ENCODE measurements at places on chromosomes 11 and 22. TPM values are rescaled to one million over a fixed set of nuclear protein-coding genes. Genes with fewer than 3 reads are reported as not detected.
A peak's percentile ranks its signal among the peaks of the same experiment; 100 is the strongest.

Gene CSKMT
- total RNA-seq, result 2.9 TPM

Gene OR4D5
- total RNA-seq, result not detected

Gene SERHL2
- 6.1 TPM for total RNA-seq

Gene ANKK1
- 0.54 TPM for total RNA-seq

Gene BTBD18
- total RNA-seq, result not detected

Gene SCGB1A1
- not detected for total RNA-seq

Gene HEPN1
- not detected for total RNA-seq

Gene CCT8L2
- not detected for total RNA-seq

Gene OR52L1
- not detected for total RNA-seq

Gene FADD
- total RNA-seq, result 11.5 TPM

GRCh38 chr22:28835630-28836189 is 35.3 kb upstream of the XBP1 start:
- DNase-seq, result no peak

GRCh38 chr11:24324211-24324610 is 172.6 kb upstream of the LUZP2 start:
- no peak for DNase-seq

GRCh38 chr11:14021738-14022137 is 59.2 kb downstream of the SPON1 start:
- DNase-seq, result no peak

GRCh38 chr11:68932358-68932757 is 28.7 kb downstream of the IGHMBP2 start:
- no peak for DNase-seq

DNA sequence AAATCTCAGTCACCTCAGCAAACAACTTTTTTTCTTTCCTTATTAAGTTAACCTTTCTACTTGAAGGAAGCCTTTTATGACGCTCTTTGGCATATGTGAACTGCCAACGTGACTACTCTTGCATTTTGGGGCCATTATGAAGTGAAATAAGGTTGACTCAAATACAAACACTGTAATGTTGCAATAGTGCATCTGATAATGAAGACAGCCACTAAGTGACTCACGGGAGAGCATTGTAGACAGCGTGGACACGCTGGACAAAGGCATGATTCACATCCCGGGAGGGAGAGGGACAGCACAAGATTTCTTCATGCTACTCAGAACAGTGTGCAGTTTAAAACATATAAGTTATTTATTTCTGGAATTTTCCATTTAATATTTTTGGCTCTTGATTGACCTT is 560.8 kb downstream of the ETS1 start:
- DNase-seq, result no peak

DNA sequence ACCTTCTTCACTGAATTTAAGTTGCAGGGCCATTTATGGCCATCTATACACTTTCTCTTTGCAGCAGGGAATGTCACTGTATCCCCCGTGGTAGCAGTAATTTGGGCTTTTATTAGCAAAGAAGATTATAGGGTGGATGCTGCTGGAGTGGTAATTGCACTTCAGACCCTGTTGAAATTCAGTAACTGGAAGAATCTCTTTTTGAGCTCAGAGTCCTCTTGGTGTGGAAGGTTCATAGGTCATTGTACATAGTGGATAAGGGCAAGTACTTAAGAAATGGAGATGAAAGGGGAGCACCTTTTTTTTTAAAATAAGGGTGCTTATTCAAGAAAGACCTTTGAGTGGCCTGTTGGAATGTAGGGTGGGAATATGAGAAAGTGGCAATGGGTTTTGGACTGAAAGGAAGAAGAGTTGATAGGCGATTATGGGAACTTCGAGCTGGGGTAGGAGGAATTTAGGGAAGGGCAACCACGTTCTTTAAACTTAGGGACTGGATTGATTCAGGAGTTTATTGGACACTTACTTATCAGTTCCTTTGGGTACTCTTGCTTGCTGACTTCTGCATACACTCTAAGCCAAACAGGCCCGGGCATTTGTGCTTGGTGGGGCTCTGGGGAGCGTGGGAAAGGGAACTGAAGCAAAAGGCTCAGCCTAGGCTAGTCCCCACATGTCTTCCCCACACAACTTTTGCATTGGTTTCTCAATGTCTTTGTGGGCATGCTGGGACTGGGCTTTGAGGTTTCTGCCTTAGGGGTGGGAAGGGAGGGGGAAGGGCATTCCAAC is 26.5 kb downstream of the CTNND1 start:
- no peak for DNase-seq

- DNase-seq, result peak; percentile 29
Observed at GRCh38 chr11:134539285-134539684, 127.2 kb upstream of the B3GAT1 start.

- DNase-seq, result no peak
Observed at GRCh38 chr11:122862091-122862490, 20.5 kb upstream of the JHY start.

- DNase-seq, result no peak
Observed at GRCh38 chr11:113023228-113023627, 62.0 kb downstream of the NCAM1 start.

- no peak for DNase-seq
Observed at GRCh38 chr22:18028817-18029527, 4.6 kb upstream of the MICAL3 start.

DNA sequence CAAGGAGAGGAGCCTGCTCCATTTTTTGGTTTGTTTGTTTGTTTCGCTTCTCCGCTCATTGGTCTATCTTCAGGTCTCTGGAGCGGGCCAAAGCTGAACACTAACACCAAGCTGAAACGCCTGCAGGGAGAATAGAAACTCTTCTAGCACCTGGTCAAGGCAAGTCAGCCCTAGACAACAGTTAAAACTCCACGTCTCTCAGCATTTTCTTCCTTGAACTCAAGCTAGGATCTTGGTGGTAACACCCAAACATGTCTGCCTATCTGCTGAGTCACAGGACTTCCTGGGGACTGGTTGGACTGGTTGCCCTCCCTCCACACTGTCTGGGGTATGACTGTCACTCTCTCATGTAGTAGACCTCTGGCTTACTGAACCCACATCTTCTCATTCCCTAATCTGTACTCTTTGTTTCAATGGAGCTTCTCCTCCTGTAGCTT is 23.9 kb upstream of the RBFOX2 start:
- DNase-seq, result no peak

DNA sequence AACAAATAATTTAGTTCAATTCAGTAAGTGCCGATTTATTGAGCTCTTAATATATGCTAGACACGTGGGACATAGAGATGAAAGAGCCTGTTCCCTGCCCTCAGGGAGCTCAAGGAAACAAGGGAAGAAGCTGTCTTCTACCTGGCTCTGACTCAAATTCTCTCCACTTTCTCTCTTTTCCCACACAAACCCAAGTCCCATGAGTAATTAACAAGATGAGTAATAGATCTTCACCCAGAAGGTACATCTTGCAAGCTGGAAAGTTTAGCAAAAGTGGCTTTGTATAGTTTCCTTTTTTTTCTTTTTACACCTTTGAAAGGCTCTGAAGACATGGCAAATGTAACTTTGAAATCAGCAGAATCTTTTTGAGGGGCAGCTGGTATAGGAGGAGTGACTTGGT is 48.2 kb upstream of the CHST1 start:
- no peak for DNase-seq

DNA sequence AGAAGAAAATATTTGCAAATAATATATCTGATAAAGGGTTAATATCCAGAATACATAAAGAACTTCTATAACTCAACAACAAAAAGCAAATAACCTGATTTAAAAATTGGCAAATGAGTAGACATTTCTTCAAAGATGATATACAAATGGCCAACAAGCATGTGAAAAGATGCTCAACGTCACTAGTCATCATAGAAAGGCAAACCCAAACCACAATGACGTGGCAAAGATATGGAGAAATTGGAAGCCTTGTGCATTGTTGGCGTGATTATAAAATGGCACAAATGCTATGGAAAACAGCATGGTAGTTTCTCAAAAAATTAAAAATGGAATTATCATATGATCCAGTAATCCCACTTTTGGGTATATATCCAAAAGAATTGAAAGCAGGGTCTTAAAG is 466.3 kb downstream of the TBC1D22A start:
- no peak for DNase-seq

GRCh38 chr11:43842021-43842420 is 38.6 kb upstream of the ALKBH3 start:
- DNase-seq, result no peak

DNA sequence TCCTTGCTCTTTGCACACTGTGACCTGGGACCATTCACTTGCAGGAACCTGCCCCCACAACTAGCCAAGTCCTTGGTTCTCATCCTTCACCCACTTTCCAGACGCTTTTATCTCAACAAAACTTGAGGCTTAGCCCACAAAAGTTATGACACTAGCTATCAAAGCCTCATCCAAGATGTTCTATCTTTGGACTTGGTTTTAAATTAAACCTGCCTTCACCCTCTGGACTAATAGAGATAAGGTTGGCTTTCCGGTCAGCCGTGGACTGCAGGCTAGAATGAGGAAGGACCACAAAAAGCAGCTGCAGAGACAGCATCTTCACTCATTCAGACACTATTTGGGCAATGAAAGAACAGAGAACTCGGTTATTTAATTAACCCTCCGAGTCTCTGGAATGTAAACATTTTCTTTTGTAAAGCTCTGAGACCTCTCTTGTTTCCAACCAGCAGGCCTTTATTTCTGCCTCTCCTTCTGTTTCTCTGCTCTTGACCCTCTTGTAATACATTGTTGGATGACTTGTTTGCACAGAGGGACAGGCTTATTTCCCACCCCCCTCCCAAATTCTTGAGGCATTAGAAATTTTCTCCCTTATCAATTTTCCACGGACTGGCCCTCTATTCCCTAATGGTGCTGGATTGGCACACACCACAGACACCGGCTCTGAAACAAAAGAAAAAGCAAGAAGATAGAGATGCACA is 41.4 kb downstream of the ARL14EP start:
- DNase-seq, result no peak

DNA sequence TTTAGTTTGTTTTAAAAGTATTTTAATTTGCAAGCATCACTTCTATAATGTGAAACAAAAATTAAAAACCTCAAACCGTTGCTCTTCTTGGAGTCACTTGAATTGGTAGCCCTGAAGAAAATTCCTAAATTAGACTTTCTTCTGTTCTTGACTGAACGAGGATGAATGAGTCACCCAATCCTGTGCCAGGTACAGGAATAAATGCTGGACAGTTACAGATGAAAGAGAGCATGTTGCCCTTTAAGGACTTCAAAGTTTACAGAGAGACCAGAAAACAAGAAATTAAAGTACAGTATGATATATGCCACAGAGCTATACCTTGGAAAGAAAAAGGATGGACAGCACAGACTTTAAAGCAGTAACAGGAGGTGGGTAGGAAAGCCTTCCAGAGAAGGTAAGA is 41.3 kb upstream of the CXCR5 start:
- no peak for DNase-seq

GRCh38 chr22:19497245-19497644 is 17.5 kb downstream of the CDC45 start:
- DNase-seq, result no peak

DNA sequence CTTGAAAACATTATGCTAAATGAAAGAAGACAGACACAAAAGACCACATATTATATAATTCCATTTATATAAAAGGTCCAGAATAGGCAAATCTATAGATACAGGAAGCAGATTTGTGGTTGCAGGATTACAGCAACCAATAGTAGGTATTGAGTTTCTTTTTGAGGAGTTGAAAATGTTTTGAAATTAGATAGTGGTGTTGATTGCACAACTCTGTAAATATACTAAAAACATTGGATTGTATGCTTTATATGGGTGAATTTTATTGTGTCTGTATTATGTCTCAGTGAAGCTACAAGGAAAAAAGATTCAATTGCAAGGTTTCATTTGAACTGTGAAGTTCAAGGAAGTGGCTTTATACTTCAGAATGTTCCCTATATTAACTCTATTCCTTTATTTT is 3.0 kb upstream of the RRAS2 start:
- no peak for DNase-seq

GRCh38 chr22:47041271-47042115 is 279.0 kb downstream of the TBC1D22A start:
- DNase-seq, result no peak

DNA sequence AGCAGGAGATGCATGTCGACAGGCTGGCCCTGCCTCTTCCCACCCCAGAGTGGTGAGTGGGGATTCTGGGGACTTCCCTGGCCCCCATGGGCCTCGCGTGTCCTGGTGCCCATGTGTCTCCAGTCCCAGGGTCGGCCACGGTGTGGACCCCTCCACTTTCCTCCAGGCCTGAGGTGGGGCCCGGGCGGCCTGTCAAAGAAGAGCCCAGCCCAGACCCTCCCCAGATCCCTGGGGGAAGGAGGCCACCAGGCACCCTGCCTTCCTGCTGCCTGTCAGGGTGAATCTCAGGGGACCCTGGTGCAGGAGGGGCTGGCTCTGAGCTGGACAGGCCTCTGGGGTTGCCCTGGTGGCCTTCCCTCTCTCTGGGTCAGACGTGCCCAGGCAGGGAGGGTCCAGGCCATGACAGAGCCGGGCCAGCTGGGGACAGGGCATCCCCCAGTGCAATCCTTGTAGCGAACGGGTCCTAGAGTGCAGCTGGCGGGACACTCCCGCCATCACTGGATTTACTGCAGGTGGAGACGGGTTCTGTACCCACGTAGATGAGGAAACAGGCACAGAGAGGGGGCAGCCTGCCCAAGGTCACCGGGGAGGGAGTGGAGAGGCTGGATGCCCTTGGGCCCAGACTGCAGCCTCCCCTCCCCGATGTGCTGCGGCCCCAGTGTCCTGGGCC is 13.5 kb upstream of the MUC6 start:
- peak; percentile 61 for DNase-seq

- DNase-seq, result no peak
Observed at GRCh38 chr11:122177238-122177637, 61.2 kb upstream of the BLID start.

DNA sequence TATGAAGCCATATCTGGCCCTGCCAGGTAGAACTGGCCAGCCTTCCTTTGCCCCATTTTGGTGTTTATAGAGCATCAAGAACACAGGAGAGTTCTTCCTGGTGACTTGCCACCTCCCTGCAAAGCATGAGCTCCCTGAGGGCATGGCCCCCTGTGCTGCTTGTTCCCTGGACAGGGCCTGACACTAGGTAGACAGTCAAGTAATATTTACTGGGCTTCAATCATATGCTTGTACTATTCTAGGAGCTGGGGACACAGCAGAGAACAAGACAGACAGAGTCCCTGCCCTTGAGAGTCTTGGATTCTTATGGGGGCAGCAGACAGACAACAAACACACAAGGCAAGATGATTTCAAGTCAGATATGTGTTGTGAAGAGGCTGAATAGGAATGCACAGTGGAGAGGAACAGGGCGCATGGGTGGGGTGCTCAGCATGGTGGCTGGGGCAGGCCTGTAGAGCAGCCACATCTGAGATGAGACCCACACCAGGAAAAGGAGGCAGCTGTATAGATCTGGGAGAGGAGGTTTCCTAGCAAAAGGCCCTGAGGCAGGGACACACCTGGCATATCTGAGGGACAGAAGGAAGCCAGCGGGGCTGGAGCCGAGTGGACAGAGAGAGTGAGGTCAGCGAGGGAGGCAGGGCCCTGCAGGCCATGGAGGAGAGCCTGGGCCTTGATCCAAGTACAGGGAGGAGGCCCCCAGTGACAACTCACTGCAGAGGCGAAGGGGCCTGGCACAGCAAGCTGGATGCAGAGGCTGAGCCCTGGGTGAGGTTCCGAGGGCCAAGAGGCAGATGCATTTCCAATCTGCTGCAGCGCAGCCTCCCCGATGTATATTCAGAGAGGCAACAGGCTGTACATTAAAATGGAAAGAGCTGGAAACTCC is 10.2 kb upstream of the CBX6 start:
- DNase-seq, result no peak

GRCh38 chr11:123125169-123125568 is 63.2 kb upstream of the HSPA8 start:
- no peak for DNase-seq
